ENCODE measurements at places on chromosomes 7 and 10.

DNA sequence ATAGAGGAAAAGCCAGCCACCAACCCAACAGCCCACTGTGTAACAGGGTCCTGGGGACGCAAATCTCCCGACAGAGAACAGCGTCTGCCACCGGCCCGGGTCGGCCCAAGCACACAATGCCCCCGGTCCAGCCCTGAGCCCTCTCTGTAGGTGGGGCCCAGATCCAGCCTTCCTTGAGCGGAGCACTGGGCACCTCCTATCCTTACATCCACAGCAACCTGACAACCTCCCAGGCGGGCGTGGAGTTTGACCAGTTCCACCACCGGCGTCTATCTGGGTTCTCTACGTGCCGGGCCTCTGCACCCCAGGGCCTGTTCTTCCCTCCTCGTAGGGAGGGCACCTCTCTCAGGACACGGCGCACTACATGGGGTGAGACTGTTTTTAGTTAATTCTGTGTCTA is 109.0 kb downstream of the CYTH3 start:
- DNase-seq, result no peak

DNA sequence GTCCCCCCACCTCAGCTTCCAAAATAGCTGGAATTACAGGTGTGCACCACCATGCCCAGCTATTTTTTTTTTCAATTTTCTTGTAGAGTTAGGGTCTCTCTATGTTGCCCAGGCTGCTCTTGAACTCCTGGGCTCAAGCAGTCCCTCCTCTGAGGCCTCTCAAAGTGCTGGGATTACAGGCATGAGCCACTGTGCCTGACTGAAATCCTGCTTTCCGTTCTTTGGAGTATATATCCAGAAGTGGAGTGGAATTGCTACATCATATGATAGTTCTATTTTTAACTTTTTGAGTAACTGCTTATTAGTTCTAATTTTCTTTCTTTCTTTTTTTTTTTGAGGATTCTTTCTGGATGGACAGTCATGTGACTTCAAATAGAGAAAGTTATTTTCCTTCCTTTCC is 62.9 kb upstream of the ZMIZ2 start:
- no peak for DNase-seq

GRCh38 chr7:44375236-44375699 is 49.9 kb upstream of the CAMK2B start:
- DNase-seq, result no peak

DNA sequence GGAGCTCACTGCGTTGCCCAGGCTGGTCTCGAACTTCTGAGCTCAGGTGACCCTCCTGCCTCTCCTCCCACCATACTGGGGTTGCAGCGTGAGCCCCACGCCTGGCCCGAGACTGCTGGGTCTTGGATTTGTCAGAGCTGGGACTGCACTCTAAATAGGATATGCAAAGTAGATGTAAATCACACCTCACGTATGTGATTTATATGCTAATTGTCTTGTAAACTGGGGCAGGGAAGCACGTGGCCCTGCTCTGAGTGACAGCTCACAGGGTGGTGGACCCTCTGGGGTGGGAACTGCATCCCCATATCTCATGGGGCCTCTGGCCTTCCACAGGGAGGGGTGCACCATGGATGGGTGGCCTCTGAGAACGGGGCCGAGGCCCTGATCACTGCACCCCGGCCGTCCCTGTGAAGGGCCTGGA is 34.1 kb downstream of the GET4 start:
- no peak for DNase-seq

DNA sequence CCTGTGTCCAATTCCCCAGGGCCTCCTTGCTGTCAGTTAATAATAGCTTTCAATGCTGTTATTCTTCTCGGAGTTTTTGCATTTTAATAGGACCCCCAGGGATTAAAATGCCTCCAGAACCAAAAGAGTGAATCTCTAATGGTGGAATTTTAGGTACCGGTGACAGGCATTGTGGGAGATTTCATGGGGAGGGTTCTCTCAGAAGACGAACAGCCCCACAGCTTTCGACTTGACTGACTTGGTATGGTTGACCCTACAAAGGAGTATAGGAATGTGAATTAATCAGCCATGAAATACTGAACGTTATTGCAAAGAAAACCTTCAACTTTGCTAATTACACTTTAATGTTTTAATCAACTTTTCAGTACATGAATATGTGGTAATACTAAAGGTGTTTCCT is 206.3 kb upstream of the FZD8 start:
- no peak for DNase-seq

GRCh38 chr7:143360788-143361551 is 1.5 kb downstream of the FAM131B start:
- no peak for DNase-seq

GRCh38 chr10:3136763-3137611 is 35.6 kb downstream of the PITRM1 start:
- no peak for DNase-seq

- DNase-seq, result no peak
These were observed 105.0 kb upstream of the DGKB start for GRCh38 chr7:15007507-15007906.

GRCh38 chr7:97187067-97187466 is 69.6 kb downstream of the SDHAF3 start:
- DNase-seq, result no peak

DNA sequence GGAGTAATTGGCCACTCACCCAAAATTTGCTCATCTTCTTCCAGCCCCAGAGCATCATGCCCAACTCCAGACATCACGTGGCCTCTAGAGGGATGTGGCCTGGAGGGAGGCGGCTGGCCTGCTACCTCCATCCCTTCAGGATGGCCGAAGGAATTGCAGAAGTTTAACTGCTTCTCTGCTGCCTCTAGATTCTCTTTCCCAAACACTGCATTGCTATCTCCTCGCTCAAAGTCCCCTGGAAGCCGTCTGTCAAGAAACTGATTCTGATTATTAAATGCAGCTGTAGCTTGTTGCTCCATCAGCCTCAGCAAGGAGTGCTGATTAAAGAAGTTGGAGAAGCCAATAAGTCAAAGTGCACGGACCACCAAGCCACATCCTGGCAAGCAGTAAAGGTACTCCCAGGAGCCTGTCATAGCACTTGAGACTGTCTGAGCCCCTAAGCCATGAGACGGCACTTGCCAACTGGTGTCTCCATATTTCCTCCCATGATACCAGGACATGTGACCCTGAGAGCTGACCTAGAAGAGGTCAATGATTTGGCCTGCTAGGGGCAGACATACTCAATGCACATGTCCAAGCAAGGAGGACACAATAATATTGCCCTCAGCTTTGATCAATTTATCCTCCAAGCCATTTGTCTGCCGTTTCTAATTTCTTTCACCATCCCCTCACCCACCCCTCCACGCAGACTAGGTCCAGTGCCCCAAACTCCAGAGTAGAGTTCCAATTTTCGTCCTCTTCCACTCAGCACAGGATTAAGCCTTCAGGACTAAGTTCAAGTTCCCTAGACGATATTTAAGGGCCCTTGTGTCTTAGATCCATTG is 84.2 kb downstream of the TBXAS1 start:
- no peak for DNase-seq

DNA sequence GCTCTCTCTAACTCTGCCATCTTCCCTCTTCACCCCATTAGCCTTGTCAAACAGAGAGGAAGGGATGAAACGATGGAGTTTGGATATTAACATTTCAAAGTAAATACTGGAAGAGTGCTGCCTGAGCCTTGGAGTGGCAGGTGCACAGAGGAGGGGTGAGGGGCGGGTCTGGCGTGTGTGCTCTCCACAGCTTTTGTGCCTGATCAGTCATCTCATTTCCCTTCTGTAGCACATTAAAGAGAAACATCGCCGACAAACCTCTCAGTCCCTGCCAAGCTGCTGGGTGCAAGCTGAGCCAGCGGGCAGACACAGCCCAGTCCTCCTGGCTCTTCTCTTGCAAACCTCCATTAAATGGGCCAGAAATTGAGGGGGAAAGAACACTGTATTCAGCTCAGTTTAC is 76.2 kb downstream of the SLIT1 start:
- DNase-seq, result no peak

DNA sequence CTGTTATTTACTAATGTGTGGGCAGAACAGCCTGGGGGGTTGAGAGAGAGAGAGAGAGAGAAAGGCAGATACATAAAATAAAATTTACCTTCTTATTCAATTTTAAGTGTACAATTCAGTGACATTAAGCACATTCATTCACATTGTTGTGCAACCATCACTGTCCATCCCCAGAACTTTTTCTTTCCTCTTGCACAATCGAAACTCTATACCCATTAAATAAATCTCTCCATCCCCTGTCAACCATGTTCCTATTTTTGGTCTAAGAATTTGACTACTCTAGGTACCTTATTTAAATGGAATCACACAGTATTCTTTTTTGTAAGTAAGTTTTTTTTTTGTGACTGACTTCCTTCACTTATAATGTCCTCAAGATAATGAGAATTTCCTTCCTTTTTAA is 181.6 kb downstream of the SND1 start:
- DNase-seq, result no peak

- no peak for DNase-seq
These were observed 77.6 kb upstream of the UNC5B start for GRCh38 chr10:71134732-71135211.

DNA sequence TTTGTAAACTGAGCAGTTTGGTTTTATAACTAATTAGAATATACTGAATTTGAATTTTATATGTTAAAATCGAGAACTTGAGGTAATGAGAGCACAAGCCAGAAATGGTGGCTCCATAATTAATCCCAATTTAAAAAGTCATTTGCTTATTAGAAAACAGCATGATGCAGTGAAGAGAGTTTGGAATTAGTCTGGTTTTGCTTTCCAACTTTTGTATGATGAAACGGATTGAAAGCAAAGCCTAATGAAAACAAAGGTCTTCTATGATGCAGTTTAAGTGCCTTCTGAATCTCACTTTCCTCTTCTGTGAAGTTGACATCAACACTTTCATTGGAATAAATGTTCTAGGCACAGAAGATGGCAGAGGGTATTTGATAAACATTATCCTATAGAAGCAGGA is 89.4 kb downstream of the SORCS1 start:
- no peak for DNase-seq

DNA sequence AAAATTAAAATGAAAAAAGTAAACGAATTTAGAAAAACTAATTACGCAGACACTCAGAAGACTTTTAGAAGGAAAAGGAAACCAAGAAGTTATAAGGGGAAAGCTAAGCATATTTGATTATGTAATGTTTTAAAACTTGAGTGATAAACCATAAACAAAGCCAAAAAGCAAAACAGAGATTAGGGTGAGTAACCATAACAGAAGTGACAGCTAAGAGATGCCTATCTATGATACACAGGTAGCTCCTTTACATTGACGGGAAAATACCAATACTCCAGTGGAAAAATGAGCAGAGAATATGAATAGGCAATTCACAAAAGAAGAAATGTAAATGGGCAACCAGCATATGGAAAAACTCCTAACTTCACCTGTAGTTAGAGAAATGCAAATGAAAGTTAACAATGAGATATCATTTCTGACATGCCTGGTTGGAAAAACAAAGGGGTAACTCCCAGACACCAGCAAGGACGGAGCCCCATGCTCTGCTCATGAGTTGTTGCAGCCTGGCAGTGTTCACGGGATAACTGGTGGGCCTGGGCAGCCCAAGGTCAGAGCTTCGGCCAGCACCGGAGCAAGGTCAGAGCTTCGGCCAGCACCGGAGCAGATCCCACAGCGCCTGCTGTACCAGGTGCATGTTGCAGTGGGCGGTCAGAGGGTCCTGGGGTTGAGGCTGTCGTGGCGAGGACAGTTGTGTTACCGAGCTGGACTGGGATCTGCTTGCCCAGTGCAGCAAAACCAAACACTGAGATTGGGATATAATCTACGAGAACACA is 58.9 kb downstream of the ALOX5 start:
- DNase-seq, result no peak

DNA sequence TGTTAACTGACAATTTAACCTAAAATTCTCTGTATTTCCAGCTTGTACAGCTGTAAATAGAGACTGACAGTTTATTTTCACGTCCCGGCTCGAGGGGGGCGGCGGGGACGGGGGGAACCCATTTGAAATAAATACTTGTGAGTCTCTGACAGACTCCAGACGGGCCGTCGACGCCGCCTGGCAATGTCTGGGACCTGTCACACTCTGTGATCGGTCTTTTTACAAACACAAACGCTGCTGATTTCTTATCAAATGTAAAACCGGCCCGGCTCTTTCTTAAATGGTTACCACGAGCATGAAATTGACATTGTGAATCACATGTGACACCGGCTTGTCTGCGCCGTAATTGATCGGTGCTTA is 57.0 kb downstream of the UNCX start:
- no peak for DNase-seq

DNA sequence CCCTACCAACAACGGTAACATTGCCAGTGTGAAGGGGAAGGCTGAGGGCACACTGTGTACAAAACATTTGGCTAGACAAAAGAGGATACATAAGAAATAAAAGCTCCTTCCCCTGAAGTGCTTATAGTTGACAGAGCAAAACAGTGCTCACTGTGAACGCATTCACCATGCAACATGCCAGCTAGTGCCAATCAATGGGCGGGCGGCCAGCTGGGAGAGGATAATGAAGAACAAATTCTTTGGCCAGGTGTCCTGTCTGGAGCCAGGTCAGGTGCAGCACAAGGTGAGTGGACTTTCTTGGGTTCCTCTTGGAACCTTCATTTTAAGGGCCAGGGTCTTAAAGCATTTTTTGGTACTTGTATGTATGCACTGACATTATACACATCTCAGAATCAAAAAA is 106.1 kb downstream of the ICA1 start:
- no peak for DNase-seq

GRCh38 chr7:9680713-9681112 is 1247.3 kb downstream of the NXPH1 start:
- DNase-seq, result no peak

DNA sequence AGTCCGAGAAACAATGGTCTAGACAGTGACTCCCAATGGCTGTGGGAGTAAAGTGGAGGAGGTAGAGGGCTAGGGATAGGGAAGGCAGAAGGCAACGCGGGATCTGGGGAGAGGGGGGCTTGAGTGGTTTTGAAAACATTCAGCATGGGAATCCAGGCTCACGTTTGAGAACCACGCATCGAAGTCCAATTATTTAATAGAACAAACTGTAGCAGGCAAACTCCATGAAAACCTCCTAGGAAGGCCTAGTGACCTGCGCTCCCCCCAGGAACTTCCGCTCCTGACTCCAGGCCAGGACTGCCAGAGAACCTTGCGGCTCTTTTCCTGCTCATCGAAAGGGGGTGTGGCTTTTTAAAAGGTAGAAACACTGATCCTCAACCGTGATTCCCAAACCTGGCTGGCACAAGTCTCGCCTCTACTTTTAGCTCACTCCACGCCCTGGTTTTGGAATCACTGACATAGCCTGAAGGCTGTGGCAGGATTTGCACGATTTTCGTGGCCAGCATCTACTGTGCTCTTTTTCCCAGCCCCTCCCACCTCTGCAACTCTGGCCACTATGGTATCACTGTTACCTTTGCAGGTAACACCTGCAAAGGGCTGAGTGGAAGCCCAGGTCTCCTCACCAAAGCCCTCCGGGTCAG is 43.4 kb downstream of the MYOF start:
- no peak for DNase-seq

All from stimulated activated CD4-positive, alpha-beta T cell treated with anti-CD3 and anti-CD28 coated beads, Interleukin-4, amount 100 ng/mL, for 1 hour (primary cell).